Stimulated activated CD4-positive, alpha-beta T cell treated with anti-CD3 and anti-CD28 coated beads, Interleukin-1b, Interleukin-23, amount 100 ng/mL, for 48 hours (primary cell): ENCODE measurements at places on chromosomes 11 and 22.

DNA sequence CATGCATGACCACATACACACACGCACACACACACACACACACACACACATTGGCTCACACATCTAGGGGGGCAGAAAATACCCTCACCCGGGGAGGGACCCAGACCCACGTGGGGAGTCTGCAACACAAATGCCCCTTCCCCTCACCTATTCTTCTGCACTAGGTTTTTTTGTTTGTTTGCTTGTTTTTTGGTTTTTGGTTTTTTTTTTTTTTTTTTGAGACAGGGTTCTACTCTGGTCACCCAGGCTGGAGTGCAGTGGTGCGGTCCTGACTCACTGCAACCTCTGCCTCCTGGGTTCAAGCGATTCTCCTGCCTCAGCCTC, 28.4 kb downstream of the WEE1 start:
- DNase-seq, result no peak

GRCh38 chr22:41722496-41722895, 23.2 kb downstream of the MEI1 start:
- no peak for DNase-seq

DNA sequence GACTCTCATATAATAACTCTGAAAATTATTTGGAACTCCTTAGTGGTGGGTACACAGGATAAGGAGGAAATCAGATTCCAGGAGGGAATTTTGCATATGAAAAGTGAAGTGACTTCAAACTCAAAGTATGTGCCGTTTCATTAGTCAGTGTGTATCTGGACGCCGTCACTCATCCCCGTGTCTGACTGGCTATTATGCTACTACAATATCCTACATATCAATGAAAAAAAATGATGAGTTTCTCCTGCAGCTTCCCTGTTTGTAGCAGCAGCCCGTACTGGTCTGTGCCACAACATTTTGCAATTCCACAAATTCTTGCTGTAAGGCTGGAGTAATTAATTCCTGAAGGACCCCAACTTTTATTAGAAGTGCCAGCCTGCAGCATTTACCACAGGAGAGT, 16.5 kb downstream of the WT1 start:
- no peak for DNase-seq

DNA sequence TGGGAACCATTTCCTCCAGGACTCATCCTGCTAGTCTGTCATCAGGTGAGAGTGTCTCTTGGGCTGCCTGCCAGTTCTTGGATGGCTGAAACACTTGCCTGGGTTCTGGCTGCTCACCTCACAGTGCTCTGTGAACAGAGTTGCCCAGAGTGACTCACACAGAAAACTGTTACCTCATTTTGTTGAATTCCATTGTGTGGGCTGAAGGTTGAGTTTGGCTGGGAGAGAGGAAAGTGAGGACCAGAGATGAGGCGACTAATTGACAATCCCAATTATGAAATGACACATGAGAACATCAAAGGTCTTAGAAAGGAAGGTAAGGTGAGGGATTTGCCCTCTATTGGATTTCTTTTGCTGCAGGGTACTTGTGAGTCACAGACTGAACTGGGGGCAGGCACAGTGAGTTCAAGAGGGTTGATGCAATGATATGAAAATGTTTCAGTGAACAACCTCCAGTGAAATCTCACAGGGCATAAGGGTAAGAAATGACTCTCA, 20.2 kb upstream of the CALCB start:
- peak; percentile 57 for DNase-seq

- DNase-seq, result no peak
Observed at GRCh38 chr11:74288911-74289310, 22.5 kb downstream of the P4HA3 start.

- peak; percentile 42 for DNase-seq
Observed at GRCh38 chr11:125062931-125063428, at the start of gene SLC37A2. Gene SLC37A2 (plus strand): TSS chr11:125063305. CDS start chr11:125063368, 63 bp downstream.

GRCh38 chr22:25409240-25409639, 155.2 kb upstream of the GRK3 start:
- no peak for DNase-seq

DNA sequence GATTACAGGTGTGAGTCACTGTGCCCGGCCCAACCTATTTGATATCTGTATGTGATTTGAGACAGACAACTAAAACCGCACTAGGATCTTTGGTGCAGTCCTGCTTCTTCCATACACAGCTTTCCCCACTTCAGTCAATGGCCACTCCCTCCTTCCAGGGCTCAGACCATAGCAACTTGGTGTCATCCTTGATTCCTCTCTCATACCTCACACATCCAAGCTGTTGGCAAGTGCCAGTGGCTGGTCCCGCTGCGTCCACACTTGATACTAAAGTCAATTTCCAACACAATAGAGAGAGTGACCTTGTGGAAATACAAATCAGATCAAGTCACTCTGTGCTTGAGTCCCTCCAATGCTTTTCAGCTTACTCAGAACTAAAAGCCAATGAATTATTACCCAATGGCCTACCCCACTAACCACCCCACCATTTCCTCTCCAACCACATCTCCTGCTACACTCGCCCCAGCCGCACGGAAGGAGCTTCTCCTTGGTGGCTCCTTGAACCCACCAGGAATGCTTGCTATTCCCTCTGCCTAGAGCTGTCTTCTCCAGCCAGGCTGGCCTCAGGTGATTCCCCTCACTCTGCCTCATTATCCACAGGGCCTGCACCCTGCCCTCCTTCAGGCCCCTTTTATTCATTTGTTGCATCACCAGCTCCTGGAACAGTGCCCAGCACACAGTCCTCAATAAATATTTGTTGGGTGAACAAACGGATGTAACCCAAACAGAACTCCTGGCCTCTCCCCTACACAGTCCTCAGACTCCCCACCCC, 12.9 kb downstream of the ABTB2 start:
- no peak for DNase-seq

- DNase-seq, result no peak
Observed at GRCh38 chr11:16809886-16810668, 71.6 kb downstream of the C11orf58 start.

GRCh38 chr11:35235936-35236666, 97.1 kb downstream of the CD44 start:
- peak; percentile 57 for DNase-seq

DNA sequence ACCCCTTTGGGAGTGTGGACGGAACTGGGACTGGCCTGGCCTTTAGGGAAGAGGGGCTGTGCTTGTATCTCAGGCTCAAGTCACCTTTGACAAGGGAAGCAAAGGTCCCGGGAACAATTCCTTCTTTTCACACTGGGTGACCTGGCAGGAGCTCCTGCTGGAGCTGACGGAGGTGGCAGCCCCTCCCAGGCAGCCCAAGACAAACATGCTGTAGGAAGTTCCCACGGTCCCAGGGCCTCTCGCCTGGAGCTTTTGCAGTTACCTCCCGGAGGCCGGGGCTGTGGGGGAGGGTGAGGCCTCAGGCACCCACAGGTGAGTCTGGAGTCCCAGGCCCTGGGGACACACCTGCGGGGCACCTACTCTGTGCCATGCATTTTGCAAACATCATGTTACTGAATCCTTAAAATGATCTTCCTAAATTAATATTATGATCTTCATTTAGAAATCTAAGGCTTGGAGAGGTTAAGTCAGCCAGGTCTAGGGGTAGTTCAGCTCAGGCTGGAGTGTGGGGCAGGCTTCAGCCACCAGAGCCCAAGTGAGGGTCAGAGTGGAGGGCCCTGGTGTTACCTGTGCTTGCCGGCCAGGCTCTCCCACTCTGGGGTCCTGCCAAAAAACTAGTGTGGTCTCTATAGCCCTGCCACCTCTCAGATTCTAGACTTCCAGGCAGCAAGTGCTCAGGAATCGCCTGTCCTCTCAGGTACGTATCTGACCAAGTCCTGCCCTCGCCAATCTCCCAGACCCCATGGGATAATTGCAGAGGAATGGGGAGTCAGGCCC, 15.7 kb upstream of the MYEOV start:
- DNase-seq, result no peak

DNA sequence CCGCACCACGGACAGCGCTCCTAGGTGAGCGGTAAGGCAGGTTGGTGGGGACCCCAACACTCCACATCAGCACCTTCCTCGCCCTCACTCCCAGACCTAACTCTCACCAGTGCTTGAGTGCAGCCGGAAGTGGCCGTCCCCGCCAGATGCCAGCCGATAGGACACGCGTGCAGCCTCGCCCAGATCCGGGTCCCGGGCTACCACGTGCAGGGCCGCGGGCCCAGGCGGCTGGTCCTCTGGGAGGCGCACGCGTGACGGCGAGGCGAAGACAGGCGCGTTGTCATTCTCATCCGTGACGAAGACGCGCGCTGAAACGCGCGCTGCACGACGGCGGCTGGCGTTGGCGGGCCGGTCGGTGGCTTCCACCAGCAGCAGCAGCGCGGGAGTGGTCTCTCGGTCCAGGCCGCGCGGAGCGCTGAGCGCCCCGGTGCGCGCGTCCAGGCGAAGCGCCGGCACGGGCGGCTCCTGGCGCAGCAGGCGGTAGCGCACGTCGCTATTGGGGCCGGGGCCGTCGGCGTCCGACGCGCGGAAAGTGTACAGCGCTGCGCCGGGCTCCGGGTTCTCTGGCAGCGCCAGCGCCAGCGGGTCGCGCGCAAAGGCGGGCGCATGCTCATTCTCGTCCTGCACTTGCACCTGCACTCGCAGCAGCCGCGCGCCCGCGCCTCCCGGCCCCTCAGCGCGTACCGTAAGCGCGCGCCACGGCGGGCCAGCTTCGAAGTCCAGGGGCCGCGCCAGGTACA, 10.8 kb upstream of the TPP1 start:
- DNase-seq, result no peak

- DNase-seq, result no peak
Observed at GRCh38 chr11:110297726-110298300, 1.4 kb upstream of the RDX start.

GRCh38 chr11:44034639-44035038, 13.1 kb upstream of the ACCSL start:
- DNase-seq, result no peak

DNA sequence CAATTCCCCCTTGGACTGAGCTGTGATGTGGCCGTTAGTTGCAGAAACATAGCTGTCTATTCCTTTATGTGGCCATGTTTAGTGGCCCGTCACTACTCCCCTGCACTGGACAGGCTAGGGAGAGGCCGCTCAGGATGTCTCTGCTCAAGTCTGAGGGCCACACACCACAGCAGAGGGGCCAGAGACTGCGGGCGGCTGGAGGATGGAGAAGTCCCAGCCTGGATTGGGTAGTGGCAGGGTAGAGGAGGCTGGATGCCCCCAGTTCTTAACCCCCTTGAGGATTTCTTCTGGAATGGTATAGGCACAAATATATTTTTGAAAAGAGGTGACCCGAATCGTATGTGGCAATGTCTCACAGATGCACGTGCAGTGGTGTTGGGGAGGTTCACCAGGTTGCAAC, 116.4 kb upstream of the B3GAT1 start:
- DNase-seq, result no peak

GRCh38 chr11:114257621-114258558, 38.3 kb upstream of the NNMT start:
- no peak for DNase-seq
